ENCODE measurements at places on chromosomes 3 and 15. TPM values are rescaled to one million over a fixed set of nuclear protein-coding genes. Genes with fewer than 3 reads are reported as not detected.

The PLAAT1 gene
- 0.75 TPM for total RNA-seq

The KLHL40 gene
- total RNA-seq, result not detected

The ATP13A4 gene
- total RNA-seq, result not detected

DNA sequence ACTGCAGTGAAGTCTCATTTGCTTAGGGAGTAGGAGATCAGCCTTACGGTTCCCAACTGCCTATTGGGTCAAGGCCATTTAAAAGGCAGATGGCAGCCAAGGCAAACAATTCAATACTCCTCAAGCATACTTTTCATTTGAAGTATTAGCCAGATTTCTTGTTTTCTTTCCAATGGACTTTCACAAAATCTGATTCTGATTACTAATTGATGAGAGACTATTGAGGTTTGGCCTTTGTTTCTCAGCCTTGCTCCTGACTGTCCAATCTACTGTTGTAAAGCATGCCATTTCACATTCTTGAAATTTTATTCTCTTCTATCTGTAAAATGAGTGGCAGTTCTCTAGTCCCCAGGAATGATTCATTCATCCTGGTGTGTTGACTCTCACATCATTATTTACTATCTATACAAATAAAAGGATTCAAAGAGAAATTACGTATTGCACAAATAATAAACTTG lies 166.2 kb upstream of the TGFBR2 start:
- no peak overlapping the region for H3K4me3 ChIP-seq
- H3K27ac ChIP-seq, result no peak overlapping the region
- no peaks in the 10 kb centered on the region for H3K36me3 ChIP-seq
- no peaks in the 10 kb centered on the region for H3K27me3 ChIP-seq
- peaks cover 31% of the 10 kb centered on the region for H3K4me1 ChIP-seq
- no peak for DNase-seq

GRCh38 chr3:57041674-57042073 lies 18.8 kb upstream of the SPATA12 start:
- H3K27me3 ChIP-seq, result no peaks in the 10 kb centered on the region
- no peak overlapping the region for H3K27ac ChIP-seq
- no peaks in the 10 kb centered on the region for H3K36me3 ChIP-seq
- H3K4me3 ChIP-seq, result no peak overlapping the region
- H3K4me1 ChIP-seq, result no peaks in the 10 kb centered on the region
- DNase-seq, result no peak

DNA sequence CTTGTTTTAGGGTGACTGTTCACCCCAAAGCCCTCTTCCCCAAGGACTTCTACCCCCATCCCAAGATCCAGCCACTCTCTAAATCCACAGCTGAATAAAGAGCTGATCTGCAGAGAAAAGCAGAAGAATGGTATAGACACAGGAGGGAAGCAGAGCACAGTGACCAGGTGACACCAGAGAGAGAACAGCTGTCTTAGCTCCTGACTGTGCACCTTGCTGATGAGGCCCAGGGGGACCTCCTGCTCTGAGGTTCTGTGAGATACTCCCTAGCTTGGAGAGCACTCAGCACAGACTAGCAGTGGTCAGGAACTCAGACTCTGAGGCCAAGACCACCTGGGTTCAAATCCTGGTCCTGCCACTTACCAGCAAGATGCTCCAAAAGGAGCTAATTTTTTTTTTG lies 17.7 kb downstream of the MCF2L2 start:
- no peak for DNase-seq
- no peaks in the 10 kb centered on the region for H3K36me3 ChIP-seq
- H3K27ac ChIP-seq, result no peak overlapping the region
- no peaks in the 10 kb centered on the region for H3K4me1 ChIP-seq
- H3K27me3 ChIP-seq, result peaks cover 11% of the 10 kb centered on the region
- no peak overlapping the region for H3K4me3 ChIP-seq

DNA sequence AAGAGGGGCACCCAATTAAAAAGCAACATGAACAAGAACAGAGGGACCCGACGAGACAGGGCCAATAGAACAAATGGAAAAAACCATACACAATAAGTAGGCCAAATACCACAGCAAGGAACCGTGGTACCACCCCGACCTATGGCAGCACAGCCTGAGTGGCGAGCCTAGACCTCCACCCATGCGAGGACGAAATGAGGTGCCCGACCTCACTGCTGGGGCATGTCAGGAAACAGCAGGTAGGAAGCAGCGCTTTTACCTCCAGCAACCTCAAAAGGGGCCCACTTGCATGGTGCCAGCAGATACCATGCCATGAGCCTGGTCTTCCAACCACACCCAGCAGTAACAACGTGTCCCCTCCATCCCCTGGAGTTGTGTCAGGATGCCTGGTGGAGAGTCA lies 77.9 kb downstream of the PCSK6 start:
- DNase-seq, result no peak
- no peaks in the 10 kb centered on the region for H3K27me3 ChIP-seq
- H3K4me3 ChIP-seq, result no peak overlapping the region
- no peaks in the 10 kb centered on the region for H3K4me1 ChIP-seq
